ENCODE measurements at places on chromosomes 7 and 10.

GRCh38 chr10:31072451-31072850 lies 40.8 kb upstream of the ZNF438 start:
- no peak for DNase-seq

DNA sequence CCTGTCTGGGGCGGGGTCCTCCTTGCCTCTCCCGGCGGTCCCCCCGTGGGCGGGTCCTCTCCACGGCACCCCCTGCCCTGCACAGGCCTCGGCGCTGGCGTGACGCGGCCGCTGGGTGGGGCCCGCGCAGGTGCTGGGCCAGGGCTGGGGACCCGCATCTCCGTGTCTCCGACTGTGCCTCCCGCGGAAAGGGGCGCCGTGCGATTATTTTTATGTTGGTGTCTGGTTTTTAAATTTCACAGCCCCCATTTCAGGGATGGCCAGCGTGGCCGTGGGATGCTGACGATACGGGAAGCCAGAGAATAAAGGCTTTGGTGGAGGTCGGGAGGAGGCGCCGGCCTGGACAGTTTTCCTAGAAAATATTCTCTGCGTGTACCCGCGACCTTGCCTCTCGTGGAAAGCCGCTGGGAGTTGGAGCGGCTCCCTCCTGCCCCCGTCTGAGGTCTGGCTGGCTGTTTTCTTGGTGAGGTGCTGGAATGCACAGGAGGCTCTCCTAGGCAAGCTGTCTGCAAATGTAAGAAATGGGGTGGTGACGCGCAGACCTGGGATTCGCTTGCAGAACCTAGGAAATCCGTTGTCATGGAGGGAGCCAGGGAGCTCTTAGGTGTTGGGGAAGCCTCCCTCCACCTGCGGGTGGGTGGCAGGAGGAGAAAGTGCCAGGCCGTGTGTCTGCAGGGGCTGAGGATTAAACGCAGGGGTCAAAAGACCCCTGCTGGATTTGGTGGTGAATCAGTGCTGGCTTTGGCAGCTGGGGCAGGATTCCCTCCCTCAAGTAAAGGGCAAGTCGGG lies 28.7 kb upstream of the JAKMIP3 start:
- no peak for DNase-seq

- no peak for DNase-seq
Observed at GRCh38 chr7:137402536-137403352, 59.2 kb upstream of the PTN start.

- no peak for DNase-seq
Observed at GRCh38 chr10:69757553-69758309, 44.0 kb upstream of the COL13A1 start.

DNA sequence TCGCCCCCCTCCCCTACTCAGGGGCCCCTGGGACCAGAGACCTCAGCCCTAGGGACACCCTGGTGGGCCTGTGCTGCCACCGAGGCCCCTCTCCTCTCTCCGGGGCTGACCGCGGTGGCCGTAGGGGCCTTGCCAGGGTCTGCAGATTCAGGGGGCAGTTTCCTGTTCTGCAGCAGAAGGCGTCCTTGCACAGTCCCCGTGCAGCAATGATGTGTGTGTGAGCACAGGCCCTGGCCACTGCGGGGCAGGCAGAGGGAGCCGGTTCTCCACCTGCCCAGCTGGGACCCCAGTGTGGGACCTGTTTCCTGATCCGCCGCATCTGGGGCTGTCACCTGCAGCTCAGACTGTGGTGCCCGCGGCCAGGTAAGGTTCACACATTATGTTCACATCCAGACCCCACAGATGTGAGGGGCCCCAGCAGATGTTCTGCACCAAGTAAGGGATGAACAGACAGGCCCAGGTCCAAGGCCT lies 60.7 kb upstream of the DNAJB6 start:
- DNase-seq = no peak

DNA sequence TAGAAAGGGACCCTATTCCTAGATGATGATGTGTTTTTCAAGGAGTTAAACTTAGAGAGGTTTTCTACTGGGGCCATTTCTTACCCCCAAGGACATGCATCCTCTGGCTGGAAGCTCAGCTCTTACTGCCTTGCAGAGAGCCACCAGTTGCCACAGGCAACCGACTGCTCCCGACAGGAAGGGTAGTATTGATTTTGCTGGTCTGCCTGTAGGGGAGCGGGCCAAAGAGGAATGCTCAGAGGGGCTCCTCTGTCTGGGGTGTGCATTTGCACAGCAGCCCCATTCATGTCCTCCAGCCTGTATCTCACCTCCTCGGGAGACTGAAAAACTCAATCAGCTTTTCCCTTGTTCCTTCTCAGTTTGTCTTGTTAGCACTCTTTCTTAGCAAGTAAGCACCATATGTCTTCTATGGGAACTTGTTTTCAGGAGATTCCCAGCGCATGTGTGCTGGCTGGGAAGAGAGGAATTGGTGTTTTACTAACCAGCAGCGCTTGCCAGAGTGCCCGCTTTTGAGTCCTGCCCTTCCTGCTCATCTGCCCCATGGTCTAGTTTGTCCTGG lies 739.0 kb upstream of the GALNT17 start:
- no peak for DNase-seq

DNA sequence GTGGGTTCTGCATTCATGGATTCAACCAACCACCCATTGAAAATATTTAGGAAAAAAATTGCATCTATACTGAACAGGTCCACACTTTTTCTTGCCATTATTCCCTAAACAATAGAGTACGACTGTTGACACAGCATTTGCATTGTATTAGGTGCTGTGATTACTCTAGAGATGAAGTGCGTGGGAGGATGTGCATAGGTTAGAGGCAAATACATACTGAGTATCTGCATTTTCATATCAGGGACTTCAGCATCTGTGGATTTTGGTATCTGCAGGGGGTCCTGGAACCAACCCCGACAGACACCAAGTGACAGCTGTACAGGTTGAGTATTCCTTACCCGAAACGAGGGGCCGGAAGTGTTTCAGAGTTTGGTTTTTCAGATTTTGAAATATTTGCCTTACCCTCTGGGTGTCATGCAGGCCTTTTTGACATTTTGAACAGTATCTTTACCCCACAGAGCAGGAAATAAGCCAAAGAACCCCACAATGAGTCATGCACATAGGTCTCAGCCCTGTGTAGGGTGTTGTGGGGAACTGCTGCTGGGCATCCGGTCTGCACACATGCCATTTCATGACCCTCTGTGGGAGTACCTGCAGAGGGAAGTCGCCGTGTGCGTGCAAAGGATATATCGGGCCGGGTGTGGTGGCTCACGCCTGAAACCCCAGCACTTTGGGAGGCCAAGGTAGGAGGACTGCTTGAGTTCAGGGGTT lies 14.5 kb downstream of the NUDT5 start:
- no peak for DNase-seq

DNA sequence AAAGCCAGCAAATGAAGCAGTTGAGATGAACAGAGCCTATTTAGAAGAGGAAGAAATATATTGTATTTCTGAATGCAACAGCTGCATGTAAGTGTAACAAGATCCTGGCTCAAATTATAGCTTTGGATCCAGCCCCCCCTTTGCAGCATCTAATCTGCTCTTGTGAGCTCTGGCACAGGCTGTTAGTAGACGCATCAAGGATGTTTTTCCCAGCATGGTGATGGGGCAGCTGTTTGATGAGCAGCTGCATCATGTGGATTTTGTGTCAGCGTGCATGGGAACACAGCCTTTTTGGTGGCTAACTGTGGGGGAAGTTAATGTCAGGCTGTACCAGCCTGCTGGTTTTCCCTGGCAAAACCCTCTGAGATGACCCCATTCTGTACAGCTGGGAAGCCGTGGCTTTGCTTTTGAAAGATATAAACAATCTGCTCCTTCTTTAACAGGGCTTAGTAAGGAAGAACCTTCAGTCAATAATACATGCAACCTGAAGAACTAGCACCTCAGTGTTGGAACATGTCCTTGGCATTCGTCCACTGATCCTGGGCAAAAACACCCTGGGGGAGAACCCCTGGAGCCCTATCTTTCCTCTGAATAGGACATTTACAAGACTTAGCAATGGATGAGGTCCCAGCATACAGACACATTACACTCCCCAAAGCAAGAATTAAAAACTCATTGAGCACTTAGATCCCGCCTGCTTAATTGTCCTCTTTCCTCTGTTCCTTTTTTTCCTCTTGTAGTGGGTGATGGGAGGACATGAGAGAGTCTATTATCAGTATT lies 70.6 kb downstream of the NPS start:
- DNase-seq = no peak

DNA sequence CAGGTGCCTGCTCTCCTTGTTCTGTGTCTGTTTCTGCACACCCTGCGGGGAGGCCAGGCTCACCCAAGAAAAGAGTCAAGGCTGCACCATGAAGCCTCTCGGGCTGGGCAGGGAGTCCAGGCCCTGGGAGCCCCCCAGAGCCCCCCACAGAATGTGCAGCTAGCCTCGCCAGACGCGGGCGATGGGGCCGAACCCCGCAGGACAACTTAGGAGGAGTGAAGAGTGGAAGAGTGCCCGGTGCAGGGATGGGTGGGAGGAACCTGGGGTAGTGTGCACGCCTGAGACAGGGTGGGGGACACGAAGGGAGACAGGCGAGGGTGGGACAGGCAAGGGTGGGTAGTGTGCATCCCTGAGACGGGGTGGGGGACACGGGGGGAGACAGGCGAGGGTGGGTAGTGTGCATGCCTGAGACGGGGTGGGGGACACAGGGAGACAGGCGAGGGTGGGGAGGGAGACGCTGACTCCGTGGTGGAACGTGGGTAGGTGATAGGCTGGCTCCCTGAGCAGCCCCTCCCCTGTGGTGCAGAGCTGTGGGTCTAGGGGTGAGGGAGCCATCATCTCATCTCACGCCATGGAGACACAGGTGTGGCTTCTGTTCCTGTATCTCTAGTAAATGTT lies 615.4 kb downstream of the DNAJB6 start:
- DNase-seq = no peak

- DNase-seq = no peak
Observed at GRCh38 chr7:33550363-33550762, 355.0 kb upstream of the BMPER start.

- no peak for DNase-seq
Observed at GRCh38 chr10:290026-290725, 154.9 kb downstream of the ZMYND11 start.

GRCh38 chr10:118970770-118971169 lies 58.7 kb upstream of the NANOS1 start:
- DNase-seq = no peak

DNA sequence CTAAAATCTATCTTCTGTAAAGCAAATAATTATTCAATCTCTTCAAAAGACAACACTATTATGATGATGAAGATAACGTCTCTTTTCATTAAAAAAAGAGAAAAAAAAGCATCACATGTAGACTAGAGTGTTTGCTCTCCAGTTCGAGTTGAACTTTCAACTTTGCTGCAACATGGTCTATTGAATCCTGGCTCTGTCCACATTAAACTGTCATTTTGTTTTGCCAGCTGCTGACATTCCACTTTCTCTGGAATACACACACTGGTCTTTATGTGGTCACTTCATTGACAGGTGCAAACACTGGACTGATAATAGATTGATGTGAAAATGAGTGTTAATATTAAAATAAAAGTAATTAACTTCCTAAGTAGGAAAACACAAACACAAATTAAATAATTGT lies 61.7 kb downstream of the PTF1A start:
- no peak for DNase-seq

GRCh38 chr10:79403441-79404230 lies 41.8 kb downstream of the ZCCHC24 start:
- no peak for DNase-seq

- DNase-seq = no peak
Observed at GRCh38 chr10:43308986-43309385, 42.1 kb upstream of the RASGEF1A start.

- no peak for DNase-seq
Observed at GRCh38 chr10:29199339-29199738, 89.5 kb upstream of the LYZL1 start.

GRCh38 chr10:80205477-80206276 lies at the start of gene ANXA11:
ANXA11 (minus strand) TSS chr10:80205537; CDS start chr10:80172861, 32,676 bp downstream.
- DNase-seq = no peak

DNA sequence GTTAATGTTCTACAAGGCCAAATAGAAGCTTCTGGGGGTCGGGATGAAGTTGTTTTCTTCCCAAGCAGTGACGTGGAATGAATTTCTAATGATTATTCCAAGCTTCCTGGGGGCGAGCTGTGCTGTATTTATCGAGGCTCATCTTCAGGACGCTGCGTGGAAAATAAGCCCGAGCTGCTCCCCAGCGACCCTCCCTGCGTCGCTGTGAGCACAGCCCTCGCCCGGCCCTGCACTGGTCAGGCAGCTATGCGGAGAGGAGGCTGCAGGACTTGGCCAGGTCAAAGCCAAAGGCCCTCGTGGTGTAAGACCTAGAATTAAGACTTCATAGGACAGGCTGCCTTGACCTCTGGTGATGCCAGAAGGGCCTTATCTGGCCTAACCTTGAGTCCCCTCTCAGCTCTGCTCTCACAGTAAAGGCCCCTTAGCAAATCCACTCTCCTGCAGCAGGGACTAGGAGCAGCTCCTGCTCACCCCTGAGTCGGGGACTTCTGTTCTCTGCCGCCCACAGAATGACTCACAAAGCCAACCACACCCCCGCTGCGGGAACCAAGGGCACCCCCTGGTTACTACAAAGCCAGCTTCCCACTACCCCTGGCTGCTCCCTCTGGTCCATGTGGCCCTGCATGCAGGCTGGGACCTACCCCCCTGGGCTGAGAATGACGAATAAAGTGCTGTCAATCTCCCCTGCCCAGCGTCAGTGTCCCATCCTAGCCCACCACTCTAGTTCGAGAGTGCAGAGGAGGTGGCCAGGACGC lies 501.6 kb downstream of the TCERG1L start:
- no peak for DNase-seq

GRCh38 chr7:94047956-94048355 lies 43.8 kb upstream of the BET1 start:
- DNase-seq = no peak
